Esophagus muscularis mucosa (tissue), 4 donors: ENCODE measurements at places on chromosomes 2 and 18. TPM values are rescaled to one million over a fixed set of nuclear protein-coding genes. Genes with fewer than 3 reads are reported as not detected.

GPAT2 gene
- total RNA-seq: 10.0 TPM

PDCD1 gene
- 0.83 TPM for total RNA-seq

BMP10 gene
- total RNA-seq: not detected

SPP2 gene
- not detected for total RNA-seq

NAT8 gene
- total RNA-seq: not detected

MTX2 gene
- 26.8 TPM for total RNA-seq

NT5DC4 gene
- not detected for total RNA-seq

SAG gene
- not detected for total RNA-seq

SGPP2 gene
- 0.83 TPM for total RNA-seq

DHX57 gene
- 17.4 TPM for total RNA-seq

DLGAP1 gene
- total RNA-seq: 1.3 TPM

ZNF514 gene
- total RNA-seq: 13.3 TPM
